ENCODE measurements at places on chromosomes 16 and 17. TPM values are rescaled to one million over a fixed set of nuclear protein-coding genes. Genes with fewer than 3 reads are reported as not detected.

Gene BCO1
- total RNA-seq: not detected

Gene CRYBA1
- total RNA-seq: not detected

Gene KRTAP16-1
- 0.15 TPM for total RNA-seq

Gene FBXO39
- not detected for total RNA-seq

Gene TSPAN10
- total RNA-seq: 0.12 TPM

Gene CHAD
- not detected for total RNA-seq

Gene KCNAB3
- 2.2 TPM for total RNA-seq

Gene NPLOC4
- total RNA-seq: 68.6 TPM

Gene KCNH6
- total RNA-seq: not detected

Gene HBZ
- total RNA-seq: not detected

Gene DDX52
- total RNA-seq: 18.5 TPM

Gene ITGAD
- not detected for total RNA-seq

Gene FA2H
- total RNA-seq: not detected

Gene BMERB1
- total RNA-seq: 9.0 TPM

Gene TMC7
- total RNA-seq: not detected

Gene MPP2
- total RNA-seq: 2.5 TPM

Gene C17orf100
- 1.2 TPM for total RNA-seq

Gene KRT23
- not detected for total RNA-seq
